Hypothalamus (tissue), 51 donors: ENCODE measurements at places on chromosomes 5 and 9.

DNA sequence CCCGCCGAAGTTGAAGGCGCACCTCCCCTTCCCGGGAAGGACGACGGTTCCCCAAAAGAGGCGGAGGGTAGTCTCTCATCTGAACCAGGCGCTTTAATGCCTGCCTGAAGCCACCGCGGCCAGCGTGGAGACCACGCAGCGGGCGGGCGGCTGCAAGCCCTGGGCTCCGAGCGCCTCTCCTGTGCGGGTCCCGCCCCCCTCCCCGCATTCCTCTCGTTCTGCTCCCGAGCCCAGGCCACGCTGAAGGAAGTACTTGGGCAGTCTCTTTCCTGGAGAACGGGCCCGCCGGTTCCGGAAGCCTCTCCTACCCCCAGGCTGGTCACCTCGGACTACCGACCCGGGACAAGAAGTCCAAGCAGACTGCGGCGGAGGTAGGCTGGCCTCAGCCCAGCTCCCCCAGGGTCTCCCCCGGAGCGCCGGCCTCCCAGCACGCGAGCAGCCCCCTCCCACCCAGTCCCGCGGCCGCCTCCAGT lies 571 bp downstream of the PPIC start:
- no peak for DNase-seq

- DNase-seq: no peak
Measured at GRCh38 chr5:150562832-150563231, 54.9 kb downstream of the NDST1 start.

GRCh38 chr9:133702798-133703590 lies 35.2 kb downstream of the SARDH start:
- no peak for DNase-seq

DNA sequence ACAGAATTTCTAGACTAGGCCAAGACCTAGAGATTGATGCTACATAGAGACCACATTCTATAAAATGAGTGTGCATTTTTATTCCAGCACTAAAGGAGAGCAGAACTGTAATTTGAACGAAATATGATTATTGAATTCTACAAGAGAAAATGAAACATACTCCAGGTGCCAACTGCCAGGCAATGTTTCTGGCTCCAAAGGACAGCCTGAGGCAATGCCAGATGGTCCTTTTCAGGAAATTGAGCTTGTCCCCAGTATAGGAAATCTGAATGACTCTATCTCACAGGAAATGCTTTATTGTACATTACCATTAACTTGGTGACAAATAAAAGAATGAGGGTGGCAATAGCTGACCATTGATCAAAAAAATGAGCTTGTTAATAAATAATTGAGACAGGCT lies 28.8 kb upstream of the RASGRF2 start:
- DNase-seq: no peak

GRCh38 chr5:97182571-97183099 lies 412 bp downstream of the RIOK2 start:
- DNase-seq: no peak

DNA sequence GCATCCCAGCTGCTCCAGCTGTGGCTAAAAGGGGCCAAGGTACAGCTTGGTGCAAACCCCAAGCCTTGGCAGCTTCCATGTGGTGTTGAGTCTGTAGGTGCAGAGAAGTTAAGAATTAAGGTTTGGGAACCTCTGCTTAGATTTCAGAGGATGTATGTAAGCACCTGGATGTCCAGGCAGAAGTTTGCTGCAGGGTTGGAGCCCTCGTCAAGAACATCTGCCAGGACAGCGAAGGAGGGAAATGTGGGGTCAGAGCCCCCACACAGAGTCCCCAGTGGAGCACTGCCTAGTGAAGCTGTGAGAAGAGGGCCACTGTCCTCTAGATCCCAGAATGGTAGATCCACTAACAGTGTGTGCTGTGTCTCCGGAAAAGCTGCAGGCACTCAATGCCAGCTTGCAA lies 236.2 kb upstream of the ADRA1B start:
- DNase-seq: no peak

DNA sequence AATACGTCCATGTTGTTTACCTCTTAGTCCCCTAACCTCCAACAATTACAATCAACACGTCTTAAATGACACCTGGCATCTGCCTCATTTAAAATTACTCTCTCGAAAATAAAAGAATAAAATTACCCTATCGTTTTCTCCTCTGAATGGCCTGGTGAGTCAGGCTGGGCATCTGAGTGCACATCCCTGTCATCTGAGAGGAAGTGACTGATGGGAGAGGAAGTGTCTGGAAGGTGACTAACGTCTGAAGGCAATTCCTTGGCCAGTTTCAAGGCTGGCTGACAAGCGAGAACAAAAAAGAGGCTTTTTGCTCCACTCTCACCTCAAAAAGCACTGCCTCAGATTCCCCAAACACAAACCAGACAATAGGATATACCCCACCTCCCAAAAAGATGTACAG lies 57.7 kb downstream of the MAPKAP1 start:
- no peak for DNase-seq

DNA sequence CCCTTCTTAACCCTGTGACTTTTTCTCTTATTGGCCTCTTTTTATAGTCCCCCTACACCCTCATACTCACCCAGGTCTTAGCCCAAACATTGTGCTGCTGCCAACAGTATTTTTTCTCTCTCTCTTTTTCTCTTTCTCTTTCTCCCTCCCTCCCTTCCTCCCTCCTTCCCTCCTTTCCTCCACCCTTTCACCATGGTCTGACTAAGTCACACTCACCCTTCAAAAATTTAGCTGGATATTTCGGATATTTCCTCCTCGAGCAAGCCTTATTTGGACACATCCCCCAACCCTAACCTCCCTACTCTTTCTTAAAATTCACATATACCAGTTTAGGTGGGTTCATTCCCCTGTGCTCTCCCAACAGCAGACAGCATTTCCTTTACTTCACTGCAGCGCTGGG lies 64.7 kb downstream of the FGF1 start:
- DNase-seq: no peak
